ENCODE measurements at places on chromosomes 11 and 22. TPM values are rescaled to one million over a fixed set of nuclear protein-coding genes. Genes with fewer than 3 reads are reported as not detected.
A peak's percentile ranks its signal among the peaks of the same experiment; 100 is the strongest.

DNA sequence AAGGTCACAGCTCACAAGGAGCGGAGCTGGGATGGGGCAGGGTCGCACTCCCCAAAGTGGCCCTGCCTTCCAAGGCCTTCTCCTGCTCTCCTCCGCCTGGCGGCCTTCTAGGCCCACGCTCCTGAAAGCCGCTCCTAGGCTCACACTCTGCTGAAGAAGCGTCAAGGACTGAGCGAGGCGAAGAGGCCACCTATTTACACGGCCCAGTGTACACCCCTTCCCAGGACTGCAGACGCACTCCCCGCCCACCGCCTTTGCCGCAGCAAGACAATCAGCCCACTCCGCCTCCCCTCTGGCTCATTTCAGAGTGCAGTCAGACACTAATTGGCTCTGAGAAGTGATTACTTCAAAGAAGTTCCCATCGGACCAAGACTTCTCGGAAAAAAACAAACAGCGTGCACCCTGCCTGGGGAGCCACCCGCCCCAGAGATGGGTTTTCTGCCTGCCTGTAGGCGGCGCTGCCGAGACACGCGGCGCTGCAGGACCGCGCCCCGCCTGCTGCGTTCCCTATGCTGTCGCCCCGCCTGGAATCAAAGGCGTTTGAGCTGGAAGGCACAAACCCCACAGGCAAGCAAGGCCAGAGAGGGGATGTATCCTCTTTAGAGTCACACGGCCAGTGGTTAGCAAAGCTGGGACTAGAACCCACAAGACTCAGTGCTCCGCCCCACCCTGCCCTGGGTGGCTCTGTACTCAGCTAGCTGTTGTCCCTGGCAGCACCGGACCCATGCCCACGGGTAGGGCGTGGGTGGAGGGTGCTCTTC, 414.8 kb downstream of the BUD13 start:
- H3K27ac ChIP-seq, result no peak overlapping the region
- H3K4me1 ChIP-seq, result peaks cover 13% of the 10 kb centered on the region
- no peak overlapping the region for H3K4me3 ChIP-seq
- no peaks in the 10 kb centered on the region for H3K27me3 ChIP-seq
- H3K36me3 ChIP-seq, result no peaks in the 10 kb centered on the region

- no peak overlapping the region for H3K4me3 ChIP-seq
- H3K4me1 ChIP-seq, result no peaks in the 10 kb centered on the region
- DNase-seq, result no peak
- no peak overlapping the region for H3K27ac ChIP-seq
These were observed 7.4 kb downstream of the ZFTA start for GRCh38 chr11:63761188-63761587.

GRCh38 chr11:33444835-33445594, 187.8 kb downstream of the HIPK3 start:
- H3K36me3 ChIP-seq, result no peaks in the 10 kb centered on the region
- H3K4me3 ChIP-seq, result no peak overlapping the region
- H3K27me3 ChIP-seq, result no peaks in the 10 kb centered on the region
- no peak overlapping the region for H3K27ac ChIP-seq

DNA sequence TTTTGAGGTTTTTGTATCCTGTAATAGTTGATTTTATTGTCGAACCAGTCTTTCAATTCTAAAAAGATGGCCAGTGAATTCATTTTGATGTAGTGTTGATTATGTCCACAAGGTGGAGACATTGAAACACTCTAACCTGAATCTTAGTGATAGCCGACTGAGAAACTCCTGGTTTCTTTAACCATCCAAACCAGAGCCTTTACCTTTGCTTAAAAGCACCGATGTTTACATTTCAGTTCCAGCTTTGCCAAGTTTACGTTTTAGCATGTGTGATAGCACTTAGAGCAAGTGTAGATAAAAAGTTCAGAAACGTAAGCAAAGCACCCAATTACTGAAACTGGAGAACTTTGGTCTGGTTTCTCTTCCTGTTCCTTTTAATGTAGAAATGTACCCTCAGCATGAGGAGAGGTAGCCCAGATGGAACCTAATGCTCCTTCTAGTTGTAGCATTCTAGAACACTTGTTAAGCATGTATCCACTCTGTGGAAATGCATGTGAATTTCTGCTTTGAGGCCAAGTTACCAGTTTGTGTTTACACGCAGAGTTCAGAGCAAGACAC, 208.6 kb downstream of the DBX1 start:
- H3K36me3 ChIP-seq, result no peaks in the 10 kb centered on the region
- H3K4me3 ChIP-seq, result no peak overlapping the region
- H3K27me3 ChIP-seq, result no peaks in the 10 kb centered on the region
- DNase-seq, result no peak

GRCh38 chr11:116911976-116912734, 74.7 kb upstream of the APOA1 start:
- no peaks in the 10 kb centered on the region for H3K36me3 ChIP-seq
- no peak overlapping the region for H3K4me3 ChIP-seq
- no peaks in the 10 kb centered on the region for H3K27me3 ChIP-seq
- no peak for DNase-seq
- no peak overlapping the region for H3K27ac ChIP-seq

GRCh38 chr11:57791321-57792059, 29.9 kb downstream of the CTNND1 start:
- no peaks in the 10 kb centered on the region for H3K27me3 ChIP-seq
- no peak for DNase-seq
- peaks cover 16% of the 10 kb centered on the region for H3K36me3 ChIP-seq
- peak overlapping the region; percentile 66 for H3K27ac ChIP-seq
- peaks cover 54% of the 10 kb centered on the region for H3K4me1 ChIP-seq
- H3K4me3 ChIP-seq, result no peak overlapping the region

Gene C11orf21
- not detected for polyA plus RNA-seq

DNA sequence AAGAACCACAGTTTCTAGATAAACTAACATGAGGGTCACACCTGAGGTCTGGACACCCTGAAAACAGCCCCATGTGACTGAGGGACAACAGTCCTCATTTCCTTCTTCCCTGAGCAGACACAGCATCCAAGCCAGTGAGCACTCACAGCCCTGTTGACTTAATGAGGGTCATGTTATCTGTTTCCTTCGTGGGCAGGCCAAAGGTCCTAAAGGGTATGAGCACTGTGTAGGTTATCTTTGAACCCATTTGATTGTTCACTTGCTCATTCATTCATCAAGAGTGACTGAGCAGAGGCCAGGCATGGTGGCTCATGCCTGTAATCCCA, 170.7 kb upstream of the B3GAT1 start:
- H3K4me3 ChIP-seq, result no peak overlapping the region
- no peaks in the 10 kb centered on the region for H3K36me3 ChIP-seq
- no peak overlapping the region for H3K27ac ChIP-seq
- DNase-seq, result no peak
- no peaks in the 10 kb centered on the region for H3K27me3 ChIP-seq

- H3K27me3 ChIP-seq, result no peaks in the 10 kb centered on the region
- no peak overlapping the region for H3K27ac ChIP-seq
- peaks cover 47% of the 10 kb centered on the region for H3K36me3 ChIP-seq
- no peak overlapping the region for H3K4me3 ChIP-seq
These were observed 40.2 kb downstream of the F2 start for GRCh38 chr11:46759196-46759595.

- H3K4me3 ChIP-seq, result no peak overlapping the region
- H3K27me3 ChIP-seq, result no peaks in the 10 kb centered on the region
- H3K4me1 ChIP-seq, result peaks cover 8% of the 10 kb centered on the region
- peaks cover 3% of the 10 kb centered on the region for H3K36me3 ChIP-seq
- DNase-seq, result no peak
These were observed 37.4 kb downstream of the CEP57 start for GRCh38 chr11:95827696-95828095.

Gene DCUN1D5
- polyA plus RNA-seq, result 95.6 TPM

Gene OR4C5
- not detected for polyA plus RNA-seq

Gene SLC22A9
- not detected for polyA plus RNA-seq

Gene PEX16
- polyA plus RNA-seq, result 25.1 TPM

Data from keratinocyte (primary cell).